ENCODE measurements at places on chromosomes 5 and 9.

- DNase-seq = no peak
Observed at GRCh38 chr9:133342570-133342969, 5.4 kb downstream of the MED22 start.

DNA sequence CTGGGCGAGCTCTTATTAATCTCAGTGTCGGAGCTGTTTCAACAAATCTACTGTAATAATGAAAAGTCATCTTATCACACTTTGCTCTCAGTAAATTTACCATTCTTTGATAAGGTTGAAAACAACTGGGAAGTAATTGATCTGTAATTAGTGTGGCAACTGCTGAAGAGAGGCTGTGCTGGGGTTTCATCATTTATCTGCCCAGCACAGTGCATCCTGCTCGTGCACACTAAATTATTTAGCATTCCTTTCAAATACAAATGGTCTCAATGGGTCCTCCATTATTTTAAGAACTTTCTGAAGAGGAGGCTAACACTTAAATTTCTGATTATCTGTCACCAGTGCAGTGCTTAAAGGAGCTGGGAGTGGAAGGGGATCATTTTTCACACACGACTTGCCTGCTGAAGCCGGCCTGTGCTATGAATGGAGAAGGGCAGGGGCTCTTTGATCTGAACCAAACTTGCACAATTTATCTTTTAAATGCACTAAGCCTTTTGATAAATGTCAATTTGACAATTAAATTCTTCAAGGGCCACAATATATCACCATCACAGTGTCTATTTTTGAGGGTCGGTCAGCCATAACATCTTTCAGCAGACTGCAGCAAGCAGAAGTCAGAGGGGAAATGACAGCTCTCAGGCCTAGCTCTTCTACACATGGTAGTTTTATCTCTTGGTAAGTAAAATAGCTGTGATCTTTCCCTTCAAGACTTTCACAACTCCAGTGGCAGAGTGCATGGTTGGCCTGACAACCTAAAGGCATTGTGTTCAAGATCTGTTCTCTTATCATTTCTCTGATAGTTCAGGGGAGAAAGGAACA lies 106.4 kb upstream of the EFNA5 start:
- no peak for DNase-seq

DNA sequence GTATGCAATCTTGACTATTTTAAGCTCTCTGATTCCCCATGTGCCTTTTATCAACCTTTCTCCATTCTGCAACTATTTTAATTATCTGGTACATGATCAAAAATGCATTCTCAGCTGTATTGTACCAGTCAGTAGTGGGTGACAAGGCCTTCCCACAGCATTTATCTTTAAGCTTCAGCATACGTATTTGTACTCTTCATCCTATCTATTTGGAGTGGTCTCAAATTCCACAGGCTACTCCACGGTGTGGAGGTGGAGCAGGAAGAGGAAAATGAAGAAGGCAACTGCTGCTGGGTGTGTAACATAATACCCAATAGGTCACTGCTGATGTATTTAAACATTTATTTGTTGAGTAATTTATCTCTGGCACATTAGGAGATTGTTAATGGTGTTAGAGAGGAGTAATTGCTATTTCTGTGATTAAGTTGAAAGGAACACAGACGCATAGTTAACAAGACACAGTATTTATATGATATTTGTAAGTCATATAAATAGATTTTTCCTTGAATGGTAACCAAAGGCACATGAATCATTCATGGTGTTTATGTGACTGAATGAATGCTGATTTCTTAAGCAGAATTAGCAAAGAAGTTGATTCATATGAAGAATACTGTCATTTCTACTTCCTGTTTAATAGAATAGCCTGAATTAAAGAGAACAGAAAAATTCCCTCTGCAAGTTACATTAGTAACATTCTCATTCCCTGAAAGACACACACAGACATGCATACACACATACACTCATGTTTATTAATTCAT lies 153.8 kb upstream of the NR3C1 start:
- no peak for DNase-seq

DNA sequence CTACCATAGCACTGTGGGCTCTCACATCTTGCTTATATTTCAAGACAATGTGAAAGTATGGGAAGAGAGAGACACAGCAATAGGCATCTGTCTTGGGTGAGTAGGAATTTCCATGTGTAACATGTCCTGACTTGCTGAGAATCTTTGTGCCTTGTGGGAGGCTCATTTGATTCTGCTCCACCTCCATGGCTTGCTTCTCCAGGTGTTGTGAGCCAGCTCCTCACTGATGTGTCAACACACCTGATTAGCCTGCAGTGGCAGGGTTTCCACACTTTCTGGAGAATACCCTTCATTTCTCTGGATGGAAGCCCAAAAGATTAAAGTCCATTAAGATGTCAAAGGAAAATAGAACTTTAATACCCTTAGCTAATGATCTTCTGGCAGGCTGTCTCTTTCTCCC lies 613.6 kb downstream of the ZNF608 start:
- DNase-seq = no peak

- no peak for DNase-seq
Observed at GRCh38 chr5:152644029-152644728, 239.1 kb upstream of the NMUR2 start.

All from T-helper 2 cell treated with Interferon-gamma antibody and Interleukin-4, amounts not matched to agents 5 μg/mL and 100 μg/mL, for 36 hours (primary cell).